CD8-positive, alpha-beta memory T cell (primary cell): ENCODE measurements at places on chromosomes 1 and 21.

DNA sequence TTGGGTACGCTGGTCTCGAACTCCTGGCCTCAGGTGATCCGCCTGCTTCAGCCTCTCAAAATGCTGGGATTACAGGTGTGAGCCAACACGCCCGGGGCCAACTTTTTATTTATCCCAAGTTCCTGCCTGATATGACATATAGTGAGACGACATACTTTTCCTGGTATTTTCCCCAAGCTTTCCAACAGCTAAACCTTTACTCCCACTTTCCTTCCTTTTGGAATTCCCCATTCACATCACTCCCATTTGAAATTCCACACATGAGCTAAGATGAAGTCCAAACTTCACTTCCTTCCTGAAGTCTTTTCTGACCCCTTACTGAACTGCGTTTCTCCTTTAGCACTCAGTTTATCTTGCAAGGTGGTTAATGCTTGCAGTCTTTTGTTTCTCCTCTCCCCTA, 64.1 kb downstream of the S1PR1 start:
- no peak for DNase-seq

- DNase-seq, result no peak
These were observed 43.9 kb upstream of the SGIP1 start for GRCh38 chr1:66489972-66490601.

DNA sequence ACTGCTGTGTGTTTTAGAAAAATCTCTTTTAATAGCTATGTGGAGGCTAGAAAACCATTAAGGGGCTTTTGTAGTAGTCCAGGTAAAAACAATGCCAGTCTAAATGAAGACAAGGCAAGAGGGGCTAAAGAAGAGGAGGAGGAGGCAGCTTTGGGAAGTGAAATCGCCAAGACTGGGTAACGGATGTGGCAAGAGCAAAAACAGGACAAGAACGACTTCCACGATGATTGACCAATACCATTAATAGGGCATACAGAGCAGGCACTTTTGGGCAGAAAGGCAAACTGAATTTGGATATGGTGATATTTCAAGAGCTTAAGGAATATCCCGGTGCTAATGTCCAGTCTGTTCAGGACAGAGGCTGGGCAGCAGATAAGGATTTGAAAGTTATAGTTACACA, 22.0 kb downstream of the COA6 start:
- no peak for DNase-seq

DNA sequence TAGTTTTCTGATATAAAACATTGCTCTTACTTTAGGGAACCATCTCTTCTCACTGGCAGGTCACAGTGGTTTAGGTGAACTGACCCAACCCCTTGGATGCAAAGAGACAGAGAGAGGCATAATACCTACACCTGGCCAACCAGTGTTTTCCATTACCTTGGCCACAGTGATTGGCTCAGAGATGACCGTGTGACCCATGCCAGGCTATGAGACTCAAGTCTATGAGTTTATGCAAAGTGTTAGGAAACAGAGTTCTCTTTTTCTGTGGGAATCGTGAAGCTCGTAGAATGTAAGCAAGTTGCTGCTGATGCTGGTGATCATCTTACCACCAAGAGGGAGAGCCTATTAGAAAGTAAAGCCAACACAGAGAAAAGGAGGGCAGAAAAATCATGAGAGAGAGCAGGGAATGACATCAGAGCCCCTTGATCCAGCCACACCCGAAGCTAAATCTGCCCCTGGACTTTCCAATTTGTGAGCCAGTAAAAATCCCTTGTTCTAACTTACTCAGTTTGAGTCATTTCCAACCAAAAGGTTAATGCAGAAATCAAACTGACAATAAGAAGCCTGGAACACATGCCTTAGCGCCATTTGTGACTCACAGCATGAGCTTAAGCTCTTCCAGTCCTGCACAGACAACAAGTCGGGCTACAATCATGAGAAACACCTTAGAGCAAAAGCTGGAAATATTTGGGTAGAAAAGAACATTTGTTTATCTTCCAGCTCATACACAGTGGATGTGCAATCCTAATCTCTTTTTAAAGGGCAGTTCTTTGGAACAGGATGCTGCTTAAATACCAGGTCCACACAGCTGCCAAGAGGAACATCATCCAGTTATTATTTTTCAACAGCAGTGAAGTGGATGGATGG, 81.3 kb upstream of the KAZN start:
- no peak for DNase-seq

- no peak for DNase-seq
These were observed 183.8 kb downstream of the AJAP1 start for GRCh38 chr1:4838231-4838630.

DNA sequence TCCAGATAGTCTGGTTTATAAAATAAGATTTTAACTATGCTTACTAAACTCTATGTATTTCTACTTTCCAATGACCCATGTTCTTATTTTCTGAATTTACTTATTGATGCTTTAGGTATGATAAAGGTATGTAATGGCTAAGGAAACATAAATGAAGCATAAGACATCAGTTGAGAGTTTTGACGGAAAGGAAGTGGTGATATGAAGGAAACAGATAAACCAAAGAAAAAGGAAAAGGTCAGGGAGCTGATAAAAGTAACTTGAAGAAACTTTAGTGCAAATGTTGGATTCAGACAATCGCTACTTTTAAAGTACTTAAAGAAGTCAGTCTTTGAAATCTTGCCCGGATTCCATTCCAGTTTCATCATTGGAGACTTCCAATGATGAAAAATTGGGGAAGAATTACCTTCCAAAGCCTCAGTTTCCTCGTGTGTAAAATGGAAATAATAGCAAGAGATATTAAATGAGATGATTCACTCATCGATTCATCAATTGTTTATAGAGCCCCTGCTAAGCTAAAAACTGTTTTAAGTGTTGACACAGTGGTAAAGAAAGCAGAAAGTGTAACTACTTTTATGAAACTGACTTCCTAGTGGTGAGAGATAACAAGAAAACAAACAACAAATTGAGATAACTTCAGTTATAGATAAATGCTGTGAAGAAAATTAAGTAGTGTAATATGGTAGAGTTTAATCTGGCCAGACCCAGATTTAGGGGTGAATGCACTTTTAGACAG, 10.6 kb downstream of the PTPRC start:
- no peak for DNase-seq

GRCh38 chr1:47725992-47726855, 271.0 kb downstream of the TRABD2B start:
- peak; percentile 31 for DNase-seq

DNA sequence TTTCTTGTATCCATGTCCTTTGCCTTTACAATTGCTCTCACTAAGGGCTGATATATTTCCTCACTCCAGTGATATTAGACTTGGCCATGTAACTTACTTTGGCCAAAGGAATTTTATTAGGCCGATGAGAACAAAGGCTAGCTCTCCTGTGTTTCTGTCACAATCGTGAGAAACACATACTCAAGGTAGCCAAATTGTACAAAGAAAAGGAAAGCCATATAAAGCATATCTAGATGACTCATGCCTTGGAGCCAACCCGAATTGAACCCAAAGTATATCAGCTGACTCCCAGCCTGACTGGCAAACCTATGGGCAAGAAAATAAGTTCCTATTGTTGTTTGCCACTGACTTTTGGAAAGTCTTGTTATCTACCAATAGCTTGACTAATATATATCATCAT, 371.7 kb upstream of the LRRC7 start:
- no peak for DNase-seq

GRCh38 chr1:156055281-156056048, 883 bp downstream of the LAMTOR2 start:
- DNase-seq, result peak; percentile 14

- no peak for DNase-seq
These were observed 536.6 kb downstream of the RWDD3 start for GRCh38 chr1:95770581-95770980.

DNA sequence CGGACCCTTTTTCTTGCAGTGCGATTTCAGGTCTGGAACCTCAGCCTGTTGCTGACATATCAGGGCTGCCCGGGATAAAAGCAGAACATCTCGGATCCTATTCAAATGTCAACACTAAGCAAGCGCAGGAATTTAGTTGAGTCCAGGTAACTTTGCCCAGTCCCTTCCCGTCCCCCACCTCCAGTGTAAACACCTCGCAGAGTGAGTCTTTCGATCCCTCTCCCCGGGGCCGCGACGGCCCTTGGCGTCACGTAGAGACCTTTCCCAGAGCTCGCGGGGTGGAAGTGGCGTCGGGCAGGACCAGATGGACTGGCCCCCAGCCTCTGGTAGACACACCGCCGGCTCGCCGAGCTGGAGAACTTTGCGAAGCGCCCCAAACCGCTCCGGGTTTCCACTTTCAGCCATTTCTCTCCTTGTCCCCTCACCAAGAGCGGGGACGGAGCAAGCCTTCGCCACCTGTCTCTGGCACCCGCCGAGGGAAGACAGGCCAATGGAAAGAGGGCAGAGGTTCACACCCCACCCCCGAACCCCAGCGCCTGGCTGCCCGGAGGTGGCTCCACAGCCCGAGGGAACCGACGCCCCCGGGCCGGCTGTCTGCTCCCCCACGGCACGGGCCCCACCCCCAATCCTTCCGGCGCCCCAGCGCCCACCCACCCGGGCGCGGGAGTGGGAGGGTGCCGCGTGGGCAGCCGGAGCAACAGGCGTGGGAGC, 570 bp downstream of the KCND3 start:
- DNase-seq, result no peak

- DNase-seq, result no peak
These were observed 54.8 kb downstream of the PRKACB start for GRCh38 chr1:84198832-84199231.

GRCh38 chr21:42597487-42598158, 55.8 kb upstream of the PDE9A start:
- no peak for DNase-seq

DNA sequence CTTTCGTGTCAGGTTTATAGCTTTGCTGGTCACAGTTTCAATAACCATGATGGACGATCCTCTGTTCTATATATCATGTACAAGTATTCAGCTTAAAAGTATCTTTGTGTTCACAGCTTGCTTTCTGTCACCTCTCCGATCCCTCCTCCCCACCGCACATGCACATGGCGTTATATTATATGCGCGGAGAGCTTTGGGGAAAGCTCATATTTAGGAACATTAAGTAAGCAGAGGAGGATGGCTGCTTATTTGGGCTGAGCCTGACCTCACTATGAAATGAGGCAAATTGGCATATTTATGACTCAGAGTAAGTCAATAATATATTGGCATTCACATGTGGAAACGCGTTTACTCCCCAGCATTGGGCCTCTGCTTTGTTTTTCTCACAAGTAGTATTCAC, 360.5 kb downstream of the HLX start:
- DNase-seq, result no peak

GRCh38 chr1:39268906-39269305, 64.4 kb downstream of the MACF1 start:
- no peak for DNase-seq

DNA sequence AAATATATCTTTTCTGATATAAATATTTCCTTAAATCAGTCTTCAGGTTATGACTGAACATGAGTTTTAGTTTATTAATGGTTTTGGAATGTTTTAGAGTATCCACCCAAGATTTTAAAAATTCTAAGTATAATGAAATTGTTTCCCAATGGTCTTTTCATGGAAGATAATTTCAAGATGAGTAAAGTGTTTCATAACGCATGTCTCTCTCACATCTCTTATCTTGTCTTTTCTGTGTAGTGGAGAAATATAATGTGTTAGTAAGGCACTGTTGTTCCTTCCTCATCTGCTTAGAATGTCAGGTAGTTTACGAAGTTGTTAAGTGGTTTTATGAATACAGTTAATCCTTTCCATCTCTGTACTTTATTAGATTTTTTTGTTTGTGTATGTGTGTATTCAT, 49.6 kb downstream of the PLA2G4A start:
- no peak for DNase-seq

- no peak for DNase-seq
These were observed 321.6 kb upstream of the LRRC7 start for GRCh38 chr1:69246109-69246508.

GRCh38 chr1:220918285-220918951, 39.2 kb downstream of the HLX start:
- DNase-seq, result no peak

- DNase-seq, result no peak
These were observed 32.3 kb downstream of the SAMSN1 start for GRCh38 chr21:14513804-14514203.

DNA sequence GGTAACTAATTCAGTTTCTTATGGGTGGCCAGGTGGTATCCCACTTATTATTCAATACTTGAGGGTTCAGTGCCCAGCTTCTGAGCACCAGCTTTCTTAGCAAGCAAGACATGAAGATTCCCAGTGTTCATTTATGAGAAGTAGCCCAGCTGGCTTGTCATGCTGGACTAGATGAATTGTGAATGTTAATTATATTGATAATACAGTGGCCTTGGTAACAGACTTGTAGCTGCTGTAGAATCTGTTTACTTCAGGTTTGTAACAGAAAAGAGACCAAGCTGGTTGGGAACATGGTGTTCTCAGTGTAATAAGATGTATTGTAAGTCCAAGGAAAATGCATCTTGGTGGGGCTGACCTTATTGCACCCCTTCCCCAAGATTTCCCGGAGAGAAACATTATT, 10.1 kb downstream of the AHCYL1 start:
- no peak for DNase-seq

DNA sequence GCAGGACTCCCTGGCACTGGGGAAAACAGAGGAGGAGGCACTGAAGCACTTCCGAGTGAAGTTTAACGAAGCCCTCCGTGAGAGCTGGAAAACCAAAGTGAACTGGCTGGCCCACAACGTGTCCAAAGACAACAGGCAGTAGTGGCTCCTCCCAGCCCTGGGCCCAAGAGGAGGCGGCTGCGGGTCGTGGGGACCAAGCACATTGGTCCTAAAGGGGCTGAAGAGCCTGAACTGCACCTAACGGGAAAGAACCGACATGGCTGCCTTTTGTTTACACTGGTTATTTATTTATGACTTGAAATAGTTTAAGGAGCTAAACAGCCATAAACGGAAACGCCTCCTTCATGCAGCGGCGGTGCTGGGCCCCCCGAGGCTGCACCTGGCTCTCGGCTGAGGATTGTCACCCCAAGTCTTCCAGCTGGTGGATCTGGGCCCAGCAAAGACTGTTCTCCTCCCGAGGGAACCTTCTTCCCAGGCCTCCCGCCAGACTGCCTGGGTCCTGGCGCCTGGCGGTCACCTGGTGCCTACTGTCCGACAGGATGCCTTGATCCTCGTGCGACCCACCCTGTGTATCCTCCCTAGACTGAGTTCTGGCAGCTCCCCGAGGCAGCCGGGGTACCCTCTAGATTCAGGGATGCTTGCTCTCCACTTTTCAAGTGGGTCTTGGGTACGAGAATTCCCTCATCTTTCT, 75.5 kb downstream of the PIK3CD start:
- DNase-seq, result no peak
